Endothelial cell of umbilical vein (primary cell): ENCODE measurements at places on chromosomes 7 and 10.

DNA sequence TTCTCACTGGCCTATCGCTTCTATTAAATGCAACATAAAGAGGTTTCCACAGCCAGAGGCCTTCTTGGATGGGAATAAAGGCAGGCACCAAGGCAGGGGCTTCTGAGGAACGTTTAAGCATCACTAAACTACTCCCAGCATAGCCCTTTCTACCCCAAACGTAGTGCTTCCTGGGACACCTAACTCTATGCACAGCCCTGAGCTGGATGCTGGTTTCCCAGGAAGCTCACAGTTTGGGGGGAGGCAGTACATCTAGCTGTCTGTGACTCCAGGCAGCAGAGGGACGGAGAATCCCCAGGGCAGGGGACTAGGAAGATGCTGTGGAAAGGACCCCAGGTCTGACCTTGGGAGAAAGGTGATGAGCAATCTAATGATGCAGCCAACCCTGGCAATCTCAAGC is 192.8 kb upstream of the ZMIZ1 start:
- no peak for DNase-seq

- peak; percentile 84 for DNase-seq
These were observed 99.8 kb upstream of the AGBL3 start for GRCh38 chr7:134886353-134887057.

- no peak for DNase-seq
These were observed 57.7 kb upstream of the DNAJB6 start for GRCh38 chr7:157278791-157279724.

- DNase-seq: peak; percentile 21
These were observed 187.9 kb downstream of the DPY19L1 start for GRCh38 chr7:34849163-34849960.

DNA sequence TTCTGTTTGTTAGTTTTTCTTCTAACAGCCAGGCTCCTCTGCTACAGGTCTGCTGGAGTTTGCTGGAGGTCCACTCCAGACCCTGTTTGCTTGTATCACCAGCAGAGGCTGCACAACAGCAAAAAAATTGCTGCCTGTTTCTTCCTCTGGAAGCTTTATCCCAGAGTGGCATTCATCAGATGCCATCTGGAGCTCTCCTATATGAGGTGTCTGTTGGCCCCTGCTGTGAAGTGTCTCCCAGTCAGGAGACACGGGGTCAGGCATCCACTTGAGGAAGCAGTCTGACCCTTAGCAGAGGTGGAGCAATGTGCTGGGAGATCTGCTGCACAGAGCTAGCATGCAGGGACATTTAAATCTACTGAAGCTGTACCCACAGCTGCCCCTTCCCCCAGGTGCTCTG is 26.7 kb upstream of the CROT start:
- no peak for DNase-seq

GRCh38 chr10:77080361-77081027 is 557.1 kb downstream of the KCNMA1 start:
- DNase-seq: no peak

GRCh38 chr7:135177028-135177696 is 6.7 kb upstream of the CYREN start:
- no peak for DNase-seq

DNA sequence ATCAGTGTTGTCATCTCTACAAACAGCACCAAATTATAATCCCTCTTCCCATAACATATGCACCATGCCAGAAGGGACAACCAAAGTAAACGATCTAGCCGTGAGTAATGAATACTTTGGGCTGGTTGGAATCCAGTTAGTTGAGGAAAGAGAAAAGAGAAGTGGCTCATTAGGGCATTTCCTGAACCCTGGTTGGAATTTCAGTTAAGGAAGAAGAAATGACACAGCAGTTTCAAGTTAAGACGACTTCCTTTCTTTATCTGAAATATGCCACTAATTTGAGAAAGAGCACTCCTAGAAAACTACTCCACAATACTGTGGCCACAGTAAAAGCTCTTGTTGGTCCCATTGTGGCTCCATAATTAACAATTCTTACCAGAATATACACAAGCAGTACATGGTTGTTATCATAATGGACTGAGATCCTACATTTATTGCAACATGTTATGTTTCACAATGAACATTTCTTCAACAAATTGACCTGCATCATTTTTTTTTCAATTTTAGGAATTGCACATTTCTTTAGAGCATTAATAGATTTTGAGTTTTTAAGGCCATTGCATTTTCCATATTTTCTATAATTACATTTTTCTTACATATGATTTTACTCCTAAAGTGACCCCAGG is at the start of gene TFEC:
TFEC (minus strand) TSS at position 113 of the 626 bp plus-strand sequence. CDS start 46,322 bp downstream, outside the sequence.
- DNase-seq: peak; percentile 62

DNA sequence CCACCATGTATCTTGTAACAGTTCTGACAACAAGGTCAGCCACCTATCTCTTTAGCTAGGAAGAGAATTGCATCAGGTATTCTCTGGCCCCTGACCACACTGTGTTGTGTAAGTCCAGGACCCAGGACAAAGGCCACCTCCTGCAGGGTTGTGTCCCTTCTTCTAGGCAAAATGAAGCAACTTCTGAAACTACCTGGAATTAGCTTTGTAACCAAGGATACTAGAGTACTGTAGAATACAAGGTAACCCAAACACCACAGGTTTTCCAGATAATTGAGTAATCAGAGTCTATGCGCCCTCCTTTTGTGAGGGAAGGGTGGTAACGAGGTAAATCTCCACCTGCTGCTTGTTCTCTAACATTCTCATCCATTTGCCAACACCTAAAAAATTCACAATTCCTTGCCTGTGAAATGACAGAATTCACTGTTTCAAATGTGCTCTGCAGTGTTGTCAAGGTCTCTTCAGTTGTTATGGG is 51.7 kb downstream of the SGMS1 start:
- DNase-seq: no peak

- no peak for DNase-seq
These were observed 436 bp downstream of the GNB2 start for GRCh38 chr7:100673942-100674410.

- no peak for DNase-seq
These were observed 11.4 kb upstream of the REPIN1 start for GRCh38 chr7:150357270-150357669.

- no peak for DNase-seq
These were observed 19.5 kb upstream of the PTER start for GRCh38 chr10:16417341-16417740.

- DNase-seq: peak; percentile 2
These were observed 484 bp downstream of the ZWINT start for GRCh38 chr10:56360583-56360966.

DNA sequence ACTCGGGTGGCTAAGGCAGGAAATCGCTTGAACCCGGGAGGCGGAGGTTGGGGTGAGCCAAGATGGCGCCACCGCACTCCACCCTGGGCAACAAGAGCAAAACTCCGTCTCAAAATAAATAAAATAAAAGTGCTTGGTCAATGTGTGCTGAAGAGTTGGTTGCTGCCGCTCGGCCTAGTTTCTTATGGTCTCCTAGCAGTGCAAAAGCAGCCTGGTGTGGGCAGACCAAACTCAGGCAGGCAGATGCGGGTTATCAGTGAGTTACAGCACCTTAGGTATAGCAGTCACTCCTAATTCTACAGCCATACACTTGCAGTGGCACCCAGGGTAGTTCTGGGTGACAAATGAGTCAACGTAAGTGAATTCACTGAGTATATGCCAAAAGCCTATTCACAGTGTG is 22.6 kb downstream of the HSPB1 start:
- no peak for DNase-seq

GRCh38 chr7:73715648-73716317 is 3.7 kb downstream of the STX1A start:
- peak; percentile 95 for DNase-seq

DNA sequence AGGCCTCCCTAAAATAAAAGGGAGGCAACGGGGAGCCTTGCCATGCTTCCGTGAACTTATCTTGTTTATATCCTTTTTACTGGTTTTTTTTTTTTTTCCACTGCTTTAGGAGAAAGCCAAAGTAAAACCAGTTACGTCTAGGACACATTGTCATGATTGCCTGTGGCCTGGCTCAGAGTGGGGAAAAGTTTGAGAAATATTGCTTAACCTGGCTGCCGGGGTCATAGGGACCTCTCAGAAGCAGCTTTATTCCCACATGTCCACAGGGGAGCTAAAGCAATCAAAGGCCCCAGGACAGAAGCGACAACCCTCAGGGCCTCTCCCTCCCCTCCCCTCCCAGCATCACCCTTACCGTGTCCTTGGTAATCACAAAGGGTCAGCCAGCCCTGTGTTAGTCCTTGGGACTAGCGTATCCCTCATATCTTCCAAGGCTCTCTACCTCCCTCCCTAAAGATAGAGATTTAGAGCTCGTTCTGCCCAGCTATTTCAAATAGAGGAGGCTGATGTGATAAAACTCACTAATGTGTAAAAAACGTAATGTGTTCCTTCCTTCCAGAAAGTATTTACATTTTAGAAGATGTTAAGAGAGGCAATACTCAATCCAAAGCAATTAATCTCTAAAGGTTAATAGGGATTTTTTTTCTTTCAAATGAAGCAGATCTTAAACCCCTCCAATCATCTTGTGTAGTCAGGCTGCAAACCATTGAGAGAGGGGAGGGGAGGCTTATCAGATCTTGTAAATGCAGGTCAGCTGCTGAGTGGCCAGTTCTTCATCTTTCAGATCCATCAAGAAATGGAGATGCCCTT is 64.8 kb upstream of the PRKAR2B start:
- no peak for DNase-seq

DNA sequence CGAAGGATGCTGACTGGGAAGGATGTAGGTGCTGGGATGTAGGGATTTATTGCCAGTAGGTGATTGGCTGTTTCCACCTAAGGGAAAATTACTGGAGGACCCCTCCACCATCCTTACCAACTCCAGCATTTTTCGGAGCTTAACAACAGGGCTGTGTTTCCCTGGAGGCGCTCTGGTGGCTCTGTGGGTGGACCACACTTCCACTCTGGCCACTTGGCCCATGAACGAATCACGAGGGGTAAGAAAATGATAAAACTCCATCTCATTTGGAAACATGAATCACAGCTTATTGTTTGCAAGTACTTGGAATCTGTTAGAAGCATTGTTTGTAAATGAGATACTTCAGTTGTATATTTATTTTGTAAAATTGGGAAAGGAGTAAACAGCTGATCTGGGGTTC is 3.0 kb downstream of the DOCK1 start:
- no peak for DNase-seq

DNA sequence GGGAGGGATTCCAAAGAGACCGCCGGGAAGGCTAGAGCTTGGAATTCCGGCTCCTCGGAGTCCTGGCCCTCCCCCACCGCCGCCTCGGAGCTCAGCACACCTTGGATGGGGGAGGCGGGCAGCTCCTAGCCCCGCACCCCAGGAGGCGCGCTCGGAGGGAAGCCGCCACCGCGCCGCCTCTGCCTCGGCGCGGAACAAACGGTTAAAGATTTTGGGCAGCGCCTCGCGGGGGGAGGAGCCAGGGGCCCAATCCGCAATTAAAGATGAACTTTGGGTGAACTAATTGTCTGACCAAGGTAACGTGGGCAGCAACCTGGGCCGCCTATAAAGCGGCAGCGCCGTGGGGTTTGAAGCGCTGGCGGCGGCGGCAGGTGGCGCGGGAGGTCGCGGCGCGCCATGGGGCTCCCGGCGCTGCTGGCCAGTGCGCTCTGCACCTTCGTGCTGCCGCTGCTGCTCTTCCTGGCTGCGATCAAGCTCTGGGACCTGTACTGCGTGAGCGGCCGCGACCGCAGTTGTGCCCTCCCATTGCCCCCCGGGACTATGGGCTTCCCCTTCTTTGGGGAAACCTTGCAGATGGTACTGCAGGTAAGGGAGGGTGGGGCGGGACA is at the start of gene CYP26A1:
CYP26A1 (plus strand) TSS at position 355 of the 608 bp plus-strand sequence; CDS start at position 397, 42 bp downstream.
- no peak for DNase-seq

GRCh38 chr10:131979336-131979735 is 2.4 kb downstream of the BNIP3 start:
- no peak for DNase-seq

DNA sequence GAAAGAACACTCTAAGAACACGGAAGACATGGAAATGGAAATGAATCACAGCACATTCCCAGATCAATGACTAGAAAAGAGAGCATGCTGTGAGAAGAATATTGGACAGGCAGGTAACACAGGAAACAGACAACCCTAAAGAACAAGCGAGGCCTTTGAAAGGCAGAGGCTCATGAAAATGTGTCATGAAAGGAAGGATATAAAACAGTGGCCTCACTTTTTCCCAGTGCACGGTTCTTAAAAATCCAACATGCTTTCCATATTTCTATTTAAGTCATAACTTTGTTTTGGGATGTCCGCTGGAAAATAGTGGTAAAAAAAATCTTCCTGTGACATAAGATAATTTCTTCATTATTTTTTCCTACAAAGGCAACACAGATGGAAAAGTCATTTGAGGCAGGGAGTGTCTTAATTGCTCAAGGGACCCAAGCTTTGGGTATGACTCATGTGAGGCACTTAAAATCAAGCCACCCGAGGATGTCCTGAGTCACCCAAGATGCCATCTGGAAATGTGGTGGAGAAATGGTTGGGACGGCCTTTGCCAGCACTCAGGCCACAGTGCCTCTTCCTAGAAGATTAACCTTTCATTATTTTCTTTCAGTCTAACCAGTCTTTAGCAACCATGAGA is 17.0 kb downstream of the ITIH5 start:
- DNase-seq: no peak

DNA sequence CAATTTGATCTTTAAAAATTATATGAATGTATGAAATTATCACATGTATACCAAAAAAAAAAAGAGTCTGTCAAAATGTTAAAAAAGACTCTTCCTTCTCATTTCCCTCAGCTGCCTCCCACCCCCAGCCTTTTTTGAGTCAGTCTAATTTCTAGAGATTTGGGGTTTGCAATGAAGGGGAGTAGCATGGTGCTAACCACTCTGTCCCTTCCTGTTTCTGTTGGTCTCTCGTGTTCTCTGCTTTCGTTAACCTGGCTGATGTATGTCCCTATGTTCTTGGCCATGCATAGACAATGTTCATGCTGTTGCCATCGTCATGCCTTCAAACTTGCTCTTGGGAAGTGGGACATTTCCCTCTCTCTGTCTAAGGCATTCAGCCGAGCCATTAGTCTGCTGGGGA is 474.1 kb downstream of the LRMDA start:
- no peak for DNase-seq

DNA sequence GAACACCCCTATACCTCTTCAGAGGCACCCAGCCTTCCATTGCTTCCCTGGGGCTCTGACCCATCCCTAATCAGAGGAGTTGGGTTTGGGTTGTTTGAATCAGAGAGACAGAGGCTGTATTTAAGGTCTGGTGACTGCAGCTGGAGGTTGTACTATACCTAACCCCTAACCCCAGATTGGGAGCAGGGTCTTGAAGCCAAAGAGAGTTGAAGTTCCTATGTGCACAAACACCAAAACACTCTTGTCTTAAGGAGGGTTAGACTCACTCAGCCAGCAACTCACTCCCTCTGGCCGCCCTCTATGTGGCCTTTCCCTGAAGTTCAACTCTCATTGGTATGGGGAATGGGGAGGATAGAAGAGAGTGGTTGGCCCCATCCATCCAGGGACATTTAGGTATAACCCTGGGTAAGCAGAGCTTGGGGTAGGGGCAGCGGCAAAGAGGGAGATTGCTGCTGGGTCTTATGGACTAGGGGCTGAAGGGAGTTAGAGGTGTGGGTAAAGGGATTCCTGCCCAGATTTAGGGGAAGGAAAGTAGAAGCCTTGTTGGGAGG is 80.0 kb downstream of the PAX2 start:
- DNase-seq: no peak

DNA sequence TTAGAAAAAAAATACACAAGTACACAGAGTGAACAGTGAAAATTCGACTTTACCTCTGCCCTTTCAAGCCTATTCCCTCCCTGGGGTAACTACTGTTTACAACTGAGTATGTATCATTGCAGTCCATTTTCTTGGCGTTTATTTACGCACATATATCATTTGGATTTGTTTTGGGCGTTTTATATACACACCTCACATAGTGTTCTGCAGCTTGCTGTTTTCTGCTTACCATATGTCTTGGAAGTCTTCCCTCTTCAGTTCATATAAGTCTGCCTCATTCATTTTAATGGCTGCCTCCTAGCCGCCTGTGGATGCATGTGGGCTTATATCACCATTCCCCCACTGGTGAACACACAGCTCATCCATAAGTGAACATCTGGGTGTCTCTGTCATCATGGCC is 41.6 kb upstream of the COL13A1 start:
- no peak for DNase-seq
